ENCODE measurements at places on chromosomes 1 and 21. TPM values are rescaled to one million over a fixed set of nuclear protein-coding genes. Genes with fewer than 3 reads are reported as not detected.

- peak; percentile 77 for DNase-seq
These were observed 1.1 kb downstream of the ZSWIM5 start for GRCh38 chr1:45205011-45205909.

DNA sequence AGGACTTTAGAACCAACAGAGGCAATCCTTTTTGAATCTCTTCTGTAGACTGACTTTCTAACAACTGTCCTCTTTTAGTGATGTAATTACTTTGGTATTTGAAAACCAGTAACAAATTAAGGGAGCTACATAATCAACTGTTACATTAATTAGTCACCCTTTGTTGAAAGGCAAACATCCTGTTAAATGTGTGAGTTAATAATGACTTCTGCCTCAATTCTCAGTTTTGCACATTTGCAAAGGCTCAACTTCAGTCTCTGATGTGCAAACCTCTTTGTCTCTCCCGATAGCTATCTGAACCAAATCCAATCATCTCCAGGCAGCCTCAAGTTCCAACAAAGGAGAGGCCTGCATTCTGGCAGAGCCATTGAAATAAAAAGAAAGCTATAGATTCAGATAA is 135.4 kb upstream of the C8B start:
- no peak for DNase-seq

- no peak for DNase-seq
These were observed 58.8 kb downstream of the CAPZB start for GRCh38 chr1:19426294-19427086.

GRCh38 chr1:15158506-15159165 is 5.1 kb downstream of the TMEM51 start:
- DNase-seq, result no peak

GRCh38 chr1:45012639-45013278 is 705 bp downstream of the UROD start:
- peak; percentile 86 for DNase-seq

GRCh38 chr1:6591222-6591621 is 11.4 kb downstream of the ZBTB48 start:
- DNase-seq, result peak; percentile 88

DNA sequence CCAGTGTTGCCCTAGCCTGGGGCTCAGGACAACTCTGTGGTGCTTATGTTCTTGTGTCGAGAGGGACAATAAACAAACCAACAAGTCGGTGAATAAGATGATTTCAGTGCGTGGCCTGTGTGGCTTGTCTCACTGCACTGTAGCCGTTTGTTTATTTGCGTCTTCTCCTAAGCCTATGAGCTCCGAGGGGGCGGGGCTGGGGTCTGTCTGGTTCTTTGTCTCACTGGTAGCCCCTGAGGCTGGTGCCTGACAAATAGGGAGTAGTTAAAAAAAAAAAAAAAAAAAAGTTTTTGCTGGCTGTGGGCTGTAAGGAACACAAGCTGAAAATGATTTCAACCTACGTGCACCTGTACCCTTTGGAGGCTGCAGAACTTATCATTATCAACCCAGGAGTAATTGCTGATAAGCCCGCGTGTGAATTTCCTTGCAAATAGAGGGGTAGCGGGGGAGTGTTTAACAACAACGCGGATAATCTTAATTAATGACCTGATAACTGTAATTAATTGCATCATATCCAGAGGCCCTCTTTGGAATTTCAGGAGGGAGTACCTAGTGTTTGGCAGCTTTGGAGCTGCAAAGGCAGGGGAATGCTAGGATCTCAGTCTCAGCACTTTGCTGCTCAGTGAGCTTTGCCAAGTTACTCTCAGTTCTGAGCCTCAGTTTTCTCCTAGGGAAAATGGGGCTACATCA is 925 bp upstream of the ARHGEF10L start:
- no peak for DNase-seq

GRCh38 chr1:147497826-147498225 is 43.5 kb upstream of the BCL9 start:
- DNase-seq, result no peak

DNA sequence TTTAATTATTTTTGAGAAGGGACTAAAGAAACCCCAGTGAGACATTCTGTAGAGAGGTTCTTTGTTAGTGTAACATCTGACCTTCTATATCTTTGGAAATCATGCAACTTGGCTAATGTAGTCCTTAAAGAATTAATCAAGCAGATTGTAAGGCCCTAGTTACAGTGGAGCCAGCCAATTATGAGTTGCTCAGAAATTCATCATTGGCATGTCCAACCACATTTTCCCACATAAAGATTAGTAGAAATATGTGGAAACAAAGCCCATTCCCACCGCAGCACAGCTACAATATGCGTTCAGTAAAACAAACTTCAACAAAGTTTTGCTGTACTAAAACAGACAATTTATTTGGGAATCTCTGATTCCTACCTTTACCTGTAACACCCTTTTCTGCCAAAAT is 27.8 kb downstream of the WNT2B start:
- no peak for DNase-seq

GRCh38 chr1:234699795-234700665 is 90.1 kb upstream of the IRF2BP2 start:
- DNase-seq, result no peak

GRCh38 chr1:2065699-2066098 is 15.5 kb downstream of the PRKCZ start:
- no peak for DNase-seq

- peak; percentile 50 for DNase-seq
These were observed 4.1 kb upstream of the ITGB2 start for GRCh38 chr21:44924606-44925377.

DNA sequence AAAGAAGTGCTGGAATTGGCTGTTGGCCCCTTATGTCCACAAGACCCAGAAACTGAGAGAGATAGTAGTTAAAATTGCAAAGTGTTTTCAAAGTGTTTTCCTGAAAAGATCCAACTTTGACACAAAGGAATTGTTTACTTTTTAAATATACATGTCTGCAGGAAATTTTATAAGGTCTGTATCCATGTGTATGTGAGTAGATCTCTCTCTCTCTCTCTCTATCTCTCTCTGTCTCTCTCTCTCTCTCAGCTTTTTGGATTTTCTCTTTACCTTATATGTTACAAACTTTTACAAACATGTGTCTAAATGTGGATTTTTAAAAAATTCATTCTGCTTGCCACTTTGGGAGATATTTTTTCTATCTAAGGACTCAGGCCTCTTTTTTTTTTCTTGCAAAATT is 358.6 kb downstream of the SIPA1L2 start:
- DNase-seq, result no peak

DNA sequence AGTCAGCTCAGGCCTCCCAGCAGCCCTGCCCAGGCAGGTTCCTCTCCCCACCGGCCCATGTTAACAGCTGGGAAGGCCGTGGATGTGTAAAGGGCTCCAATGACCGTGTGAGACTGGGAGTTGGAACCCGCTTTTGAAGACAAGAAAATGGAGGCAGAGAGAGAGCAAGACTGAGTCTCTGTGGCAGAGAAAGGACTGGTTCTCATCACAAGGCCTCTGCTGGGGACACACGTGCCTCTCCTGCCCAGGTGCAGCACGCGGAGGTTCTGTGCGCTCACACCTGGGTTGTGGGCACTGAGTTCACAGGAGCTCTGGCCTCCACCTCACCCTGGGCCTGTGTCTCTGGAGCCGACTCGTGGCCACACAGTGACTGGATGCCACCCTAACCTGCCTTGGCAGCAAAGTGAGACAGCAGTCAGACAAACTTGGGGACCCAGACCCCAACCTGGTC is 27.0 kb downstream of the RUNX3 start:
- peak; percentile 58 for DNase-seq

- no peak for DNase-seq
These were observed 13.3 kb downstream of the ITGB3BP start for GRCh38 chr1:63509718-63510117.

GRCh38 chr1:218948446-218948845 is 225.2 kb upstream of the LYPLAL1 start:
- no peak for DNase-seq

DNA sequence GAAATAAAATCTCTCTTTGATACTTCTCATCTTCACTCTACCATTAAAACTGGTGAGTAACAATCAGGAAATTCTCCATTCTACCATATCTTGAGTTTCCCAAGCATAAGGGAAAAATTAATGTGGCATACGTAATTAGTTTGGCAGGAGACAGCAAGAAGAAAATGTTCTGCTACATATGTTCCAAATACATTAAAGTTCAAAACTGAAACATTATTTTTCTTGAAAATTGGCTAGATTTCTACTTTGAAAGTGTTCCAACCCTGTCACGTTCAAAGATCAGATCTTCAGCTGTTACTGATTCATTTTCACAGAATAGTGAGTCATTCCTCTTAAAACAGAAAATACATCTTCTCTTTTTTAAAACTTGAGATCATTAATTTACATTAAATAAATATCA is 48.5 kb downstream of the PIGK start:
- DNase-seq, result no peak

- no peak for DNase-seq
These were observed 41.1 kb upstream of the TNFRSF1B start for GRCh38 chr1:12125422-12126355.

DNA sequence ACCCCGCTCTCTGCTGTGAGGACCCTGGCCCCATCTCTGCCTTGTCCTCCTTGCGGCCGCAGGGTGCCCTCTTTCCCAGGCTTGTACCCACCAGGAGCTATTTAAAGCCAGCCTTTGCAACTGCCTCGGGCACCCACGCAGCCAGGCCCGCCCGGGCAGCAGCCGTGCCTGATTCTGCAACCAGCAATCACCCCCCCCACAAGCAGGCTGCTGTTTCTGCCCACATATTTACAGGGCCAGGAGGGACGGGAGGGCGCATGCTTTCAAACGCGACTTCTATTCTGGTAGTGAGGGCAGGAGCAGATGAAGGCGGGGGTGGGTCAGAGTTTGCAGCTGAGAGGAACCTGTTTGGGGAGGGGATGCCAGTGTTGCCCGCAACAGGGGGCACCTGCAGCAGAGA is 13.6 kb downstream of the GABRD start:
- no peak for DNase-seq

DNA sequence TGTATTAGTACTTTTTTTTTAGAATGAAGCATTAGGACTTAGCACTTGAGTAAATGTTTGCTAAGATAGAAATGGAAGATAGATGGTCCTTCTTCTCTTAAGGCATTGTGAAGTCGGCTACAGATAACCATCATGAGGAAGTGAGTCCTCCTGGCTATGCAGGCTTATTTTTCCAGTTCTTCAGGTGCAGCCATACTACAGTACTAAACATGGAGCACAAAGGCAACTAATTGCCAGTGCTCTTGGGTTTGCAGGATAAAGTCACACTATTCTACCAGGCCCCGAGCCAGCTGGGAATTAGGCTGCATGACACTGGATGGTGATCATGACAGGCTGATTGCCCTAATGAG is 197.3 kb upstream of the SGIP1 start:
- no peak for DNase-seq

- no peak for DNase-seq
These were observed 135.5 kb downstream of the HIVEP3 start for GRCh38 chr1:41783189-41783639.

DNA sequence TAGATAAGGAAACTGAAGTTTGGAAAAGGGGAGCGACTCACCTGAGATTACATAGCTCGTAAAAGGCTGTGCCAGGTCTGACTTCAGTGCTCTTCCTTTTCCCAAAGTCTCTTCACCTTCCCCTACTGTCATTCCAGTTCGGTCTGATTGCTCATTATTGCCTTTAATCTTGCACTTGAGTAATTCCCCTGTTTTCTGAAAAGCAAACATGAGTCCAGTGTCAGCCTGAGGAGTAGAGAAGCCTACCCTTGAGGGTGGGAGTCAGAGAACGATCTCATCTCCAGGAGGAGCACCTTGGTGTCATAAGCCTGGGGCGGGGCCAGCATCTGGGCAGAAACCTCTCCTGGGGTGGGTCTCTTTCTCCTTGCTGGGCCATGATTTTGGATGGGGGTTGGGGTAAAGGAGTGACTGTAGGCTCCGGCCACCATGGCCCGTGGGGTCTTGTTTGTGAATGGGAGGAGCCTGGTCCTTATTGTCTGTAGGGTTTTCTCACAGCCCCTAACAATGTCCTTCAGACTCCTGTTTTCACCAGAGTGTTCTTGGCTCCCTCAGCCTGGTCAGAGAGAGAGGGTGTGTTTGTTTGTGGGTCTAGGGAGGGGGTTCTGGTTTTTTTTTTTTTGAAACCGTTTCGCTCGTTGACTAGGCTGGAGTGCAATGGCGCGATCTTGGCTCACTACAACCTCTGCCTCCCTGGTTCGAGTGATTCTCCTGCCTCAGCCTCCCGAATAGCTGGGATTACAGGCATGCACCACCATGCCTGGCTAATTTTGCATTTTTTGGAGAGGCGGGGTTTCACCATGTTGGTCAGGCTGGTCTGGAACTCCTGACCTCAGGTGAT is 6.0 kb downstream of the VANGL2 start:
- DNase-seq, result no peak

- peak; percentile 65 for DNase-seq
These were observed 29.8 kb downstream of the AGT start for GRCh38 chr1:230684146-230684545.

DNA sequence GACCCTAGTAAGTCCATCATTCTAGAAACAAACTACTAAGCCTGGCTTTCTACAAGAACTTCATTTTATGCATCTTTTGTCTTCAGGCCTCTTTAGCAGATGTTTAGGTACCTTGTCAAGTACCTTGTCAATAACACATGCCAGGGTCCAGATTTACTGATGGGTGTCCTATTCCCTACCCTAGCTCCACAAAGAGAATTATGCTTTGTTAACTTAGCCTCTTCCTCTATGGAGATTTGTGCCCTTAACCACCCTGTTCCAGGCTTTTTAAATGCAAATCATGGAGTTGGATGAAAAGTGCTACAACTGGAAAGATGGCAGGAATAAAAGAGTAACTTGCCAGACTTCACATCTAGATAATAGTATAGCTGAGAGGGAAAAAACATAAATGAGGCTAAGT is 42.7 kb downstream of the SPATA46 start:
- DNase-seq, result no peak

DNA sequence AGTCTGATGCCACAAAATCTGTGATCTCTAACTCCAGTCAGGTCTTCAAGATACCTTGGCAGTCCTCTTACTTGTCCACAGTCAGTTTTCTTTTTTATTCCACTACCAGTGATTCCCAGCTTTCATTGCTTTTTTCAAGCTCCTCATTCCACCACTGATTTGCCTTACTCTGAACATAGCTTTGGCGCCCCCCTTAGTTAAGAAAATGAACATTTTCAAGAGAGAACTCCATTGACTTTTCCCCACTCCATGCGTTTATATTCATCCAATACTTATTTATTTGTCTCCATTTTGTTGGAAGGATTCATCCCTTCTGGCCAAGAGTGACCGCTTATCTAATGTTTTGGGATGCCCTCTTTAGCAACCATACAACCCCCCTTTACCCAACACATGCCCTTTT is 33.9 kb upstream of the IPO9 start:
- DNase-seq, result no peak

The TSPEAR gene
- polyA plus RNA-seq, result 0.02 TPM

The PEAR1 gene
- polyA plus RNA-seq, result 6.2 TPM

The OR2G3 gene
- polyA plus RNA-seq, result not detected

The PLA2G2D gene
- 5.7 TPM for polyA plus RNA-seq

The SLC35F3 gene
- 0.03 TPM for polyA plus RNA-seq

The UBL4B gene
- not detected for polyA plus RNA-seq

The OVAAL gene
- not detected for polyA plus RNA-seq

The SRM gene
- 114 TPM for polyA plus RNA-seq

The ZNF436 gene
- 5.5 TPM for polyA plus RNA-seq

The MAEL gene
- 0.05 TPM for polyA plus RNA-seq

The INSRR gene
- under 0.01 TPM for polyA plus RNA-seq

The UBE2U gene
- polyA plus RNA-seq, result not detected

The ZBTB7B gene
- polyA plus RNA-seq, result 11.1 TPM

The GSTM3 gene
- 44.0 TPM for polyA plus RNA-seq

The EYA3 gene
- polyA plus RNA-seq, result 5.4 TPM

All from spleen (tissue), 13 donors.